ENCODE measurements at places on chromosomes 16 and 17.
A peak's percentile ranks its signal among the peaks of the same experiment; 100 is the strongest.

DNA sequence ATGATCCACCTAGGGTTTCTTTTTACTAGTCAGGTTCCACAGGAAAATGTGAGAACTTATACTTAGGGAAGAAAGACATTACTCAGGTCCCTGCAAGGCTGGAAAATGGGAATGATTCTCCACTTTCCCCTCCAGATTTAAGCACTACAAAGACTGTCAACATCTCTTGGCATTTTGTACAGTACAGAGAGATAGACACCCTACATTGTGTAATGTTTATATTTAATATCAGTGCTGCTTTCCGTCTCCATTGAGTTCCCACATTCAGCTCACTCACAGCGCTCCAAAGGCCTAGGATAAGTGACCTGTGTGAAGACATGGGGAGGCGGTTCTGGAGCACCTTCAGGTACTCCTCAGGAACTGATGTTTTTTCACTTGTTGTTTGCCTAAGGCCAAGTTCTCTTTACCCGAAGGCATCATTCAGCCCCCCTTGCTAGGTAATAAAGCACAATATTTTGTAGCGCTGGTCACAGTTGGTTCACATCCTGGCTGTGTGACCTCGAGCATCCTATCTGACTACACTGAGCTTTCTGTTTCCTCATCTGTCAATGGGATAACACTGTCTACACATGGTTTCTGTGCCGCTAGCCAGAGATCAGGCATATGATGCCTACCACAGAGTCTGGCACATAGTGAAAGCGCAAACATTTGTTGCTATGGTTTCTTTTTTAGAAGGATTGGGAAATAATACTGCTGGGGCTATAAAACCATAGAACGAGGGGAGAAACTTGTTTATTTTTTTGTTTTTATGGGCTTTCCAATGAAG, 226.6 kb downstream of the ZFHX3 start:
- DNase-seq: no peak

DNA sequence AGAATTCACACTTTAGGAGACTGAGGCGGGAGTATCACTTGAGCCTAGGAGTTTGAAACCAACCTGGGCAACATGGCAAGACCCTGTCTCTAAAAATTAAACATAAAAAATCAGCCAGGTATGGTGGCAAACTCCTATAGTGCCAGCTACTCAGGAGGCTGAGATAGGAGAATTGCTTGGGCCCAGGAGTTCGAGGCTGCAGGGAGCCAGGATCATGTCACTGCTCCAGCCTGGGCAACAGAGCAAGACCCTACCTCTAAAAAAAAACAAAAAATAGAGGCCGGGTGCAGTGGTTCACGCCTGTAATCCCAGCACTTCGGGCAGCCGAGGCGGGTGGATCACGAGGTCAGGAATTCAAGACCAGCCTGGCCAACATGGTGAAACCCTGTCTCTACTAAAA, 8.9 kb upstream of the GPT2 start:
- no peak for DNase-seq

GRCh38 chr17:57498443-57498842, 242.1 kb downstream of the MSI2 start:
- no peak for DNase-seq

DNA sequence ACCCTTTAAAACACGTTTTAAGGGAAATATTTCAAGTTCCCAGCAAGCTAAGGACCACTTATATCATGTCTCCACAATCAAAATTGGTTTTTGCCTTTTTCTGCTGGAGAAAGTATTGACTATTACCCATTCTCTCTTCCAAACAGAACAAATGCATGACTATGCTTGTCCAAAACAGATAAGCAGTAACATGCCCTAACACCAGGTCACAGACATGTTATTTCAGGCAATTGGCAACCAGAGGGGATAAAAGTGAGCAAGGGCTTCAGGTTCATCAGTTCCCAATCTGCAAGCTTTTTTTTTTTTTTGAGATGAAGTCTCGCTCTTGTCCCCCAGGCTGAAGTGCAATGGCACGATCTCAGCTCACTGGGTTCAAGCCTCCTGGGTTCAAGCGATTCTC, 15.0 kb downstream of the SKA2 start:
- no peak for DNase-seq

- DNase-seq: no peak
Measured at GRCh38 chr17:48173191-48173984, 65.8 kb downstream of the SNX11 start.

DNA sequence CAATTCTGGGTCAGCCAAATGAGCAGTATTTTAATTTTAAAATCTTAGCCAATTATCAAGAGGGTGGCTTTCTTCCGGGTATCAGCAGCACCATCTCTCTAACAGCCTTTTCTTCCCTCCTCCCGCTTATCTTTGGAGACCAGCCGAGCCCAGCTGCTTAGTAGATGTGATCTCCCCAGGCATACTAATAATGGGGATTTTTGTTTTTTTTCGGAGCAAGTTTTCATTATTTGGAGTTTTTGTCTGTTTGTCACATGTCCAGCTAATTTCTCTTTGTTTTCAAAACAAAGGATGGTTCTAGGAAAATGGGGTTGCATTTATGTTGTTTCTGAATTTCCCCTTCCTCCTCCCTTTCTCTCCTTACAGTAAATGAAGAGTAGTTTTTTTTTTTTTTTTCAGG, 170.5 kb upstream of the MPHOSPH6 start:
- no peak for DNase-seq

GRCh38 chr16:1188432-1189189, 35.7 kb downstream of the CACNA1H start:
- DNase-seq: peak; percentile 28

DNA sequence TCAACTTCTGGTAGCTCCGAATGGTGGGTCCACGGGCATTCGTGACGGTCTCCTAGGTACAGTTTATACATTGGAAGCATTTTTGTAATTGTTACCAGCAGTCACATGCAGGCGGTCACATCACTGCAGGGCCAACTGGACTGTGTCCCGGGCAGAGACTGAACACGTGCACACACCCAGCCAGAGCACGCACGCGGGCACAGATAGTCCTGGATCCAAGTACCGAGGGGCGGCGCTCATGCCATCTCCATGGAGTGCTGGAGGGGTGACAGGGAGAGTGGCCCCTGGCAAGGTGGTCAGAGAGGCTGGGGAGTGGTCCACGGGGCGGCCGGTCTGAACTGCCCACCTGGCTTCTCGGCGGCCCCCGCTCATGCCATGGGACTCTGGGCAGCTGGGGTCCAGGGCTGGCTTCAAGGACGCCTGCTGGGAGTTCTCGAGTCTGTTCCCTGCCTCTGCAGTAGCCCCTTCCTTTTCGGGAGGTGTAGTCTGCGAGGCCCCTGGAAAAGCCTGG, 34.2 kb downstream of the BAIAP2 start:
- no peak for DNase-seq

DNA sequence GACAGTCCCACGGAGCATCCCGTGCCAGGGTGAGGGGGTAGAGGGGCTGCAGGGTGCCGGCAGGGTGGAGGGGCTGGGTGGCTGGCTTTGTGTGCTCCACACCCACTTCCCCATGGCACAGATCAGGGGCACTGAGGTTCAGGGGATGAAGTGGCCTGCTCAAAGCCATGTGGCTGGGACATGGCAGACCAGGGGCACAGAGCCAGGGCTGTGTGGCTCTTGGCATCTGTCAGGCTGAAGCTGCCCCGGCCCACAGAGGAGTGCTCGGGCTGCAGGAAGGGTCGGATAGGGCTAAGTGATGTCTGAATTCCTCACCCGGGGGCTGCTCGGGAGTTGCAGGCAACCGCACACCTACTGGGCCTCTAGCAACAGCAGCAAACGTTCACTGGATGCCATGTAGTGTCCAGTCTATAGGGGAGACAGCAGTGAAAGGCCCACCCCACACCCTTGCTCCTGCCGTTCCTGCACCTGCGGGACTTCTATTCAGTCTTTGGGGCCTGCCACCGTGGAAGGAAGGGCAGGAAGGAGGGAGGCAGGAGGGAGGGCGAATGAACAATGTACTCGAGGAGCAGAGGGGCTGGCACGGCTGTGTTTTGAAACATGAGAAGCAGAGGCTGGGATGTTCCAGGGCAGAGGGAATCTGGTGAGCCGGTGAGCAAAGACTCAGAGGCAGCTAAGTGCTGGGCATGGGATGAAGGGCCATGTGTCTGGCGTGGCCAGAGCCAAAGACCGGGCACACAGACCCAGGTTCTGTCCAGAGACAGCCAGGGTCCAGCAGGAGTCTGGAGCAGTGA, 15.1 kb downstream of the SLC5A10 start:
- DNase-seq: no peak

- DNase-seq: peak; percentile 11
Measured at GRCh38 chr17:68381076-68381900, 76.0 kb downstream of the WIPI1 start.

DNA sequence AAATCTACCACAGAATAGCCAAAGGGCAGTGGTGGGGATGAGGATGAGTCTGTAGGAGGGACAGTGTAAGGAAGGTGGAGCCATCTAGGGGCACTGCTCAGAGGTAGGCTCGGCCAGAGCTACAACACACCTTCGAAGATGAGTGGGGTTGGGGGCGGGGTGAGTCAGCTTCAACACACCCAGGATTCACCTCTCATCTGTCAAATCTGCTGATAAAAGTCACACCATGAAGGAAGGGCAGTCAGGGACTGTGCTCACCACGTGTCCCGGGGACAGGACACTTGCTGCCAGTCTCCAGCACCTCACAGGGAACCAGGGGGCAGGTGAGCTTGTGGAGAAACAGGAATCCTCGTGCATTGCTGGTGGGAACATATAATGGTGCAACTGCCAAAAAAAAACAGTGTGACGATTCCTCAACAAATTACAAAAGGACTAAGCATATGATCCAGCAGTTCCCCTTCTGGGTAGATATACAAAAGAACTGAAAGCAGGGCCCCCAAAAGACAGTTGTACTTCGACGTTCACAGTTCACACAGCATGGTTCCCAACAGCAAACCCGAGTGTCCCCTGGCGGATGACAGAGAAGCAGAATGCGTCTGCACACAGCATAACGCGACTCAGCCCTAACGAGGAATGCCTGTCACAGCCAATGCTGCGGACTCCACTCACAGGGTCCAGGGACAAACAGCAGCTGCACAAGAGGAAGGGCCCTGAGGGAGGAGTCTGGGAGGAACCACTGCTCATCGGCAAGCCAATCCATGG, 133.1 kb downstream of the ANKRD11 start:
- peak; percentile 72 for DNase-seq

GRCh38 chr17:43591001-43591400, 44.9 kb upstream of the ETV4 start:
- no peak for DNase-seq

GRCh38 chr16:59880611-59881010, 1146.5 kb upstream of the GOT2 start:
- DNase-seq: no peak

DNA sequence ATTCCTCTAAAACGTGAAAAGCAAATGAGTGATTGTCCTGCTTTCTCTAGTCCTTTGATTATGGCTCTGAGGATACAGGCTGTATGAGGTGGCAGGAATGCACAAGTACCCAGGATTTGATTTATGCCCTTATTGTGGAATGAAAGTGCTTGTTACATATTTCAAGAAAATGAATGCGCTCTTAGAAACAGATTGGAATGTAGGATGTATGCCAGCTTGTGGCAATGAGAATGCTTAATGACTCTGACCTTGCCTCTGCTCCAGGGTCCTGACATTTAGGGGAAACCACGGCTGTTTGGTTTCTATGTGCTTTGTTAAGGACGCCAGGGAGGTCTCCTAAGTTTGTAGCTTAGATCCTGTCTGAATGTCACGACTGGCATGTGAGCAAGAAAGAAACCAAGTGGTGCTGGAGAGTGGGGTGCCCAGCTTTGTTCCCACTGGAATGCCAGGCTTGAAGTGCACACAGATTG, 22.0 kb downstream of the PRCD start:
- DNase-seq: no peak

GRCh38 chr16:56460101-56460500, 8.7 kb downstream of the OGFOD1 start:
- DNase-seq: no peak

GRCh38 chr17:34675605-34676004, 96.2 kb downstream of the TMEM132E start:
- DNase-seq: no peak

- DNase-seq: no peak
Measured at GRCh38 chr17:75565066-75565465, 22.5 kb upstream of the MYO15B start.

DNA sequence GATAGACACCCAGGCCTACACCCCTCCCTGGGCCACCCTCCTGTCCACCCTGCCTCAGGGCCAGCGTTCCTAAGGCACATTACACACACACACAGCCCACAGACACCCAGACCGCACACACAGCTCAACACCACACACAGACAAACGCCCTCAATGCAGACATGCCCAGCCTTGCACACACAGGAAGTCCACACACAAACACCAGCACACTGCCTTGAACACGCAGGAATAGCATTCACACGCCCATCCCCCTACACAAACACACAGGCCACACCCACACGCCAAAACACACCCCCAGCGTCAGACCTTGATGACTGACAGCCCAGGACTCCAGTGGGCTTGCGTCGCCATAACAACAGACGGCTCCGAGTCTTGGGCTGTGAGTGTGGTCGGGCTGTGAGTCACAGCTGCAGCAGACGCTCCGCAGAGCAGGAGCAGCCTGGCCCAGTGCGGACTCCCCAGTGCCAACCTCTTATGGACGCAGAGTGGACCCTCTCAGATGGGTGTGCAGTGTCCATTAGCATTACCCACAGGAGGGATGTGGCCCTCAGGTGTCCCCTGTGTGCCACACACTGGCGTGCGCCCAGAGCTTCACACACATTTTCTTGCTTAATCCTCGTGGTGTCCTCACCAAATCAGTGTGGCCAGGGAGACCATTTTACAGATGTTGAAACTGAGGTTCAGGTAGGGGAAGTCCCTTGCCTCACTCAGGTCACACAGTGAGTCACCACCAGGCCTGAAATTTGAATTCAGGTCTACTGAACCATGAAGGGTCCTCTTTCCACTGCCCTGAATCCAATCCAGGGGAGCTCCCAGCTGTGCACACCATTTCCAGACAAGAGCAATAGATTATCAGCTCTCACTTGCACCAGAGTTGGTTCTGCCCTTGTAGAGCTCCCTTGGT, 17.8 kb upstream of the RAI1 start:
- DNase-seq: peak; percentile 80

DNA sequence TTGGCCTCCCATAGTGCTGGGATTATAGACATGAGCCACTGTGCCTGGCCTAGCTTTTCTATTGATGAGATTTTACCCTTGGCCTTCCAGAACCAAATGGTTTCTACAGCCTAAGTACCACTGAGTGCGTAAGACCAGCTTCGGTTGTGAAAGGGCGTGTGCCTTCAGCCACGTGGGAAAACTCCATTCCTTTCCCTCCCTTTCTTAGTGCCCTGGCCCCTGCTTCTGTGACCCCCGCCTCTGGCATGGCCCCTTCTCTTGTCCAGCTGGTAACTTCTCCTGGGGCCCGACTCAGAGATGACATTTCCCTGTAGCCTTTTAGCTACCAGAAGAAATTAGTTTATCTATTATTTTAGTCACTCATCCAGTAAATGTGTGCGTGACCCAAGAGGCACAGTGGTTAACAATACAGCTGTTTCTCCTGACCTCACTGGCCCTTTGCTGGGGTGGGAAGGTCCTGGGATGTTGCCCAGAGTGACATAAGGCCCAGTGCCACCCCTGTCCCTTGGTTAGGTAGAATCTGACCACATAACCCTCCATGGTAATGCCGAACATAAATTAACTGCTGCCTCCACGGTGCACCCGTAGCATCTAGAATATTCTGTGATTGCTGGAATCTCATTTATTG, 97.3 kb downstream of the PLCG2 start:
- no peak for DNase-seq

- DNase-seq: no peak
Measured at GRCh38 chr17:50624321-50624934, 10.3 kb upstream of the ABCC3 start.

GRCh38 chr17:6303664-6304063, 131.3 kb downstream of the AIPL1 start:
- DNase-seq: no peak

- no peak for DNase-seq
Measured at GRCh38 chr17:20276421-20276820, 190.9 kb downstream of the LGALS9B start.
